Left cardiac atrium (tissue), 4 donors: ENCODE measurements at places on chromosomes 12 and 14. TPM values are rescaled to one million over a fixed set of nuclear protein-coding genes. Genes with fewer than 3 reads are reported as not detected.

DNA sequence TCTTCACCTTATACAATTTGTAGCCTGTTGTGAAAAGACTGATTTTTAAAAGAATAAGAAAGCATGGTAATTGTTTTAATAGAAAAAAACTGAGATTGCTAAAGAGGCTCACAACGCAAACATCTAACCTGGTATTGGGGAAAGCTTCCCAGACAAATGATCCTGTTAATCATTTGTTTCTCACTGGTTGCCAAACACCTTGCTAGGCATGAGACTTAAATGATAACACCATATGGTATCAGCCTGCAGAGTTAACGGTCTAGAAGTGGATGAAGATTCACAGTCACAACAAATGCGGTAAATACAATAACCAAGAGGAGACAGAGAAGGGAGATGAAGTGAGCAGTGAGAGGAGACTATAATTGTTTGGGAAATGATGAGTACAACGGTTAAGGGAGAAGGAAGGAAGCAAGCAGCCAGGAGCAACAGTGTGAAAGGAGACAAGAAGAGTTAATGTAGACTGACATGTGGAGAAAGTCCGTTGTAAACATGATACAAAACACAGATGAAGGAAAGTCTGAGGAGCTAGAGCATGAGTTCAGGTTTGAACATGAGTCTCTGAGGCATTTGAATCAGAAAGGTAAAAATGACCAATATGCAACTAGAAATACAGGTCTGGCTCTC is 19.8 kb downstream of the GXYLT1 start:
- DNase-seq, result no peak

- no peak for DNase-seq
Observed at GRCh38 chr14:58746261-58746660, 108.5 kb downstream of the DACT1 start.

FGF23 gene
- not detected for total RNA-seq

DNA sequence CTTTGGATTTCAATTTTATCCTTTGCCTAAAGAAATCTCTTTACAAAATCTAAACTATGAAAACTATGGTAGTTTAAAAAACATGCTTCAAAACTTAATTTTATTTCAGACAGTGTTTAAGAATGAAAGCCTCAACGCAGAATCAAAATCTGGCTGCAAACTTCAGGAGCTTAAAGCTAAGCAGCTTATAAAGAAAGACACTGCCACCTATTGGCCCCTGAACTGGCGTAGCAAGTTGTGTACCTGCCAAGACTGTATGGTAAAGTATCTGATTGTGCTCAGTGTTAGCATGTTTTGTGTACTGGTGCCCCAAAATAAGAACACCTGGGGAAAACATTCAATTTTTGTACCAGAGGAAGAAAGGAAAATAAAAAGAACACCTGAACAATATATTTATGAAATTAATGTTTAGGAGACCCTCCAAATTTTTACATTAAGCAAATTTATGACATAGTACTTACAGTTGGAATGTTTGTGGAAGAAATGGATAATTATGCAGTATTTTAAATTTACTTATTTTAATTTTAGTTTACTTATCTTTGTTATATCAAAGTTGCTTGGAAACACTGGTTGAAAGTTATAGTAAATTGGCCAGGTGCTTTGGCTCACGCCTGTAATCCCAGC is 12.2 kb downstream of the UBR7 start:
- no peak for DNase-seq

DNA sequence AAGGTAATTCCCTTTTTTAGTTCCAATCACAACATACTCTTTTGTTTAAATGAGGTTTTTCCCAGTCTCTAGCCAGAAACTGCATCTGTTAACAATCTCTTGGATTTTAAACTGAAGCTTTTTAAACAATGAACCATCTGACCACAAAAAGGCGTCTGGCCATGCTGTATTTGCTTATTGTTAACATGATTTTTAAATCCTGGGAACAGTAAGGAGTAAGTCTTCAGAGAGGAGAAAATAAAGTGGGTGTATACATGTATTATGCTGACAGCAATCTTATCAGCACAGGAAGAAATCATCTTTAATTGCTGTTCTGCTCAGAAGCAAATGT is 106.2 kb downstream of the DAAM1 start:
- DNase-seq, result no peak

GRCh38 chr12:68267892-68268396 is 14.5 kb upstream of the IL22 start:
- DNase-seq, result no peak

DNA sequence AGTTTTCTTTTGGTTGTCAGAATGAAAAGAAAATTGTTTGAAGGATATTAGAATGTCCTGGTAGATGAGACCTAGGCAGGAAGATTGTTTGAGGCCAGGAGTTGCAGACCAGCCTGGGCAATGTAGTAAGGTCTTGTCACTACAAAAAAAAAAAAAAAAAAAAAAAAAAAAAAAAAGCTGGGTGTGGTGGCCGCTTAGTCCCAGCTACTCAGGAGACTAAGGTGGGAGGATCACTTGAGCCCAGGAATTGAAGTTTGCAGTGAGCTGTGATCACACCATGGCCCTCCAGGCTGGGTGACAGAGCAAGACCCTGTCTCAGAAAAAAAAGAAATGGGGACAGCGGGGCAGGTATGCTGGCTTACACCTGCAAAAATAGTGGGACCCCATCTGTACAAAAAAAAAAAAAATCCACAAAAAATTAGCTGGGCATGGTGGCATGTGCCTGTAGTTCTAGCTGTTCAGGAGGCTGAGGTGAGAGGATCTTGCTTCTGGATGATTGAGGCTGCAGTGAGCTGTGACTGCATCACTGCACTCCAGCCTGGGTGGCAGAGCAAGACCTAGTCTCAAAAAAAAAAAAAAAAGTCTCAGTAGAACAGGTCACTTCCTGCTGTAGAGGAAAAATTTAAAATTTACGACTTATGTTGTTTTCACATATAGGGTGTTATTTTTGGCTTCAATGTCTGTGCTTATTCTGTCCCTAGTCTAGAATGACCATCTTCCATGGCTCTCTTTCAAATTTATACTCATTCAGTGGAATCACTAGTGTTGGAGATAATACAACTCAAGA is 70.7 kb downstream of the PPHLN1 start:
- no peak for DNase-seq

SALL2 gene
- 5.9 TPM for total RNA-seq

DNA sequence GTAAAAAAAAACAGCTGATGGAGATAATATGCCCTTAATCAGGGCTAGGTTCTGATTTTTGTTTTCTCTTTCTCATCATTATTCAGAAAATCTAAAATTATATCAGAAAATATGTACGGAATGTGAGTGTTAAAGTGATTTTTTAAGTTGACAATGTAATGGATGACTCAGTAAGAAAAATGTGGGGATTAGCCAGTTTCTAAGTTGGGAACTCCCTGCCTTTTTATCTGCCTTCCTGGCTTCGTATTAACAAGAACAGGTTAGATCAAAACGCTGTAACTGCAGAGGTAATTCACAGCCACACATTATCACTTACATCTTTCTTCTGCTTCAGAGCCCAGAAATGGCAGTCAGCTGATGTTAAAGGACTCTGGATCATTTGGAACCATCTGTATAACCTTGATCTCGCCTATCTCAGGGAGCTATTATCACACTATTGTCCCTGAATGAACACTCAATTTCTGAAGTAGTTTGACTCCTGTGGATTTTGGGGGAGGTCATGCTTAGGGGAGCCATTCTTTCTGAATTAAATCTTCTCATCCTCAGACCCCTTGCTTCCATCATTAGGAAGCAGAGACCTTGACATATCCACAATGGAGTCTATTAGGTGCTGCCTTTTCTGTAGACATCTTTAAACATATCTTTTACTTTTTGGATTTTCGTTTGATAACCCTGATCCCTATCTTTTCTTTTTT is 135.7 kb upstream of the SLC16A7 start:
- no peak for DNase-seq

- DNase-seq, result no peak
Observed at GRCh38 chr14:40447017-40447416, 1014.8 kb upstream of the FBXO33 start.

TMEM52B gene
- not detected for total RNA-seq

DNA sequence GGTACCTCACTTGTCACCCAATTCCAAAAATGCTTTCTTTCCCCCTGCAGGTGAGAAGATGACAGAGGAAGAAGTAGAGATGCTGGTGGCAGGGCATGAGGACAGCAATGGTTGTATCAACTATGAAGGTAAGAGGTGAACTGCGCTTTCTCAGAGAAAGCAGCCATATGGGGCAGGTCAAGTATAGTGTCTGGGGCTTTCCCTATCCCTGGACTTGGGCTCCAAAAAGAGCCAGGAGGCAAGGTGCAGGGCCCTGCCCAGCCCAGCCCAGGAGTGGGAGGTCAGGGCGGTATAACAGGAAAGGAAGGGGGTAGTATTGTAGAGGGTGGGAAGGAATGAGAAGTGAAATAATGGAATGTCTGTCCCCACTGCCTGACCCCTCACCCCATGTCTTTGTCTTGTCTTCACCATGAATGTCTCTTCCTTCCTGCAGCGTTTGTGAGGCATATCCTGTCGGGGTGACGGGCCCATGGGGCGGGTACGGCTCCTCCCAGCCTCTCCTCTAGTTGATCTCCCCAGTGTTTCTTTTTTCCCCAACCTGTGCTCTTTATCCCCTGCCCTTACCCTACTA is 2.1 kb downstream of the MYL6 start:
- DNase-seq, result no peak

DNA sequence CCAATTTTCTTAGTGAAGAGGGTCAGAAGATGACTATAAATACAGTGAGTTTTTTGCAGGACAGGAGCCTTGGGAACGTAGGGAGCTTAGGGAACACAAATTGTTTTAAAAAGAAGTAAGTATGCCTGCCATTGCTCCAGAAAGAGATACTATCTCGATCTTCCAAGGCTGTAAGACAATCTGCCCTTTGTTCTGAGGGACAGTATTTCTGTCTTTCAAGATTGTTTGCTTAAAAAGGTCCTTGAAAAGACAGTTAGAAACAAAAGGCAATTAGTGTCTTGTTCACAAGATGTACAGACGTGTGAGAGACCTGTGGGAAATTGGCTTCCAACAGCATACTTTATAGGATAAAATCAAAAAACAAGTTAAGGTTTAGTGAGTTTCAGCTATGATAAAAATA is 321.2 kb upstream of the FAR2 start:
- no peak for DNase-seq

DNA sequence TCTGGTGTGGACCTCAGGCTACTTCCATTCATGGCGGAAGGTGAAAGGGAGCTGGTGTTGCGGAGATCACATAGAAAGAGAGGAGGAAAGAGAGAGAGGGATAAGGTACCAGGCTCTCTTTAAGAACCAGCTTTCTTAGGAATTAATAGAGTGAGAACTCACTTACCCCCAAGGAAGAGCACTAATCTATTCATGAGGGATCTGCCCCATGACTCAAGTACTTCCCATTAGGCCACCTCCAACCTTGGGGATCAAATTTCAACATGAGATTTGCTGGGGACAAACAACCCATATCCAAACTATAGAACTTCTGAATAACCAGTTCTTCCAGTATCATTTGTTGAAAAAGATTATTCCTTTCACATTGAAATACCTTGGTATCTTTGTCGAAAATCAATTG is 34.0 kb upstream of the C2CD5 start:
- DNase-seq, result no peak

DNA sequence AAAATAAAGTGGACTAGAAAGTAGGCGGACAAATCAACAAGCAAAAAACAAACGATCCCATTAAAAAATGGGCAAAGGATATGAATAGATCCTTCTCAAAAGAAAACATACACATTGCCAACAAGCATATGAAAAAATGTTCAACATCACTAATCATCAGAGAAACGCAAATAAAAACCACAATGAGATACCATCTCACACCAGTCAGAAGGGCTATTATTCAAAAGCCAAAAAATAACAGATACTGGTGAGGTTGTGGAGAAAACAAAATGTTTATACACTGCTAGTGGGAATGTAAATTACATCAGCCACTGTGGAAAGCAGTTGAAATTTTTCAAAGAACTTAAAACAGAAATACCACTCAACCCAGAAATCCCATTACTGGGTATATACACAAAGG is 70.3 kb downstream of the RPS6KA5 start:
- no peak for DNase-seq

DNA sequence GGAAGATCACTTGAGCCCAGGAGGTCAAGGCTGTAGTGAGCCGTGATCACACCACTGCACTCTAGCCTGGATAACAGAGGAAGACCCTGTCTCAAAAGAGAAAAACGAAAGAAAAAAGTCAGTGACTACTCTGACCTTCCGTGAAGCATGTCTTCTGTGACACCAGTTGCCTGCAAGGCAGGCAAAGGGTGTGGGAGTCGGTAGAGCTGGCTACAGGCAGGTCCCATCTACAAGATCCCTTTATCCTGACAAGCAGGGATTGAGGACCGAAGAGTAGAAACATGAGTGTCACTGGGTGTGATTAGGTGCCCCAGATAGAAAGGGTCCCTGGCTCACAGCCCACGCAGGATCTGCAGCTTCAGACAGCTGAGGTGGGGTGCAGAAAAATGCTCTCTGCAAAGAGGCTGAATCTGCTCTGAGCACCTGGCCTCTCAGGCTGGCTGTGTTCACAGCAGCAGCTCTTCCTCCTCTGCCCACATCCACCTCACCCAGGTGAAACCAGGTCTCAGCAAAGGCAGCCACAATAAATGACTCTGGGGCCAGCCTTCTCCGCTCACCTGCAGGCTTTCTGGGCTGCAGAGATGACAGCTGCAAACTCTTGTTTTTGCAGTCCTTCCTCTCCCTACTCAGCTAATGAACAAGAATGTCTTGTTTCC is 28.6 kb upstream of the HSP90B1 start:
- no peak for DNase-seq

GRCh38 chr12:30850684-30851083 is 75.9 kb upstream of the TSPAN11 start:
- no peak for DNase-seq

GRCh38 chr14:68506021-68506644 is 286.7 kb downstream of the ZFP36L1 start:
- DNase-seq, result no peak

- DNase-seq, result no peak
Observed at GRCh38 chr12:18864900-18865561, 127.1 kb downstream of the CAPZA3 start.

DNA sequence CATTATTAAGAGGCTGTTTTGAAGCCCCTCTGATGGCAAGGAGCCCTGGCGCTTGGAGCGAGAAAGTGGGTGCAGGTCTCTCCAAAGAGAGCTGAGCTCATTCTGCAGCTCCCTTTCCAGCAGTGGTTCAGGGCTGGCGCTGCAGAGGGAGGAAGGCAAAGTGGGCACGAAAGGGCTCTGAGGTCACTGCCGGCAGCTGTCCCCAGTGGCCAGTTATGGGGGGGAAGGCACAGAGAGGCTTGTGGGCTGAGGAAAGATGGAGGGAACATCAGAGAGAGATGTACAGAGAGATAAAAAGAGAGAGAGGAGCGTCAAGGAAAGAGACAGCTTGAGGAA is 75.2 kb upstream of the TBX5 start:
- DNase-seq, result no peak

DNA sequence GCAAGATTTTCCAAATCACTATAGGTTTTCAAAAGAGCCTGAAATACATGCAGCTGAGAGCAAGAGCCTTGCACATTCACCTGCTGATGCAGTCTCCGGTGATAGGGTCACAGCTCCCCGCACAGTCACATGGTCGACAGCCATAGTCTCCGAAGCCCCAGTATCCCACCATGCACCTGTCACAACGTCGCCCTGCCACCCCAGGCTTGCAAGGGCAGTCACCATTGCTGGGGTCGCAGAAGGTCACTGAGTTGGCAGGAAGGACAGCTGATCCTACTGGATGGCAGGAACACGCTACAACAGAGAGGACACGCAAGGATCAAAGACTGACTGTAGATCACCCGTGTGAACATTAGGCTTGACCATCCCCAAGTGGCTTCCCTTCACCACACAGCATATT is 107.1 kb downstream of the NTN4 start:
- no peak for DNase-seq

- no peak for DNase-seq
Observed at GRCh38 chr14:105150026-105150367, 18.6 kb downstream of the JAG2 start.

GRCh38 chr12:103903993-103904392 is 26.2 kb upstream of the HSP90B1 start:
- no peak for DNase-seq
